ENCODE measurements at places on chromosomes 1 and 21.

- DNase-seq, result no peak
Measured at GRCh38 chr1:101194746-101195145, 42.1 kb upstream of the S1PR1 start.

DNA sequence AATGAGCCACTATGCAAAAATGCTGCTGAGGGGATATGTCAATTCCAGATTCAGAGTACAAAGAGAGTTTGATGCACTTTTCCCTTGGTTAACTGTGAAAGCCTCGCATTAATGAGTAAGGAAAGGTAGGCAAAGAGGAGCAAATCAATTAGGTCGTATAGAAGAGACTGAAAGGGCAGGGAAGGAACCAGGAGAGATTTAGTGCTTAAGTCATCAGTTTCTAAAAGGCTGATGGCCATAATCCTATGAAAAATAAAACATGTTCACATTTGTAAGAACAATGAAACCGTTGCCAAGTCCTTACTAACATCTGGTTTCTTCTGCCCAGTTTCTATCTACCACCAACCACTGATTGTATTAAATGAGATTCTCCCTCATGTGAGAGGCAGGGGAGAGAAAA lies 118.4 kb upstream of the PALMD start:
- no peak for DNase-seq

DNA sequence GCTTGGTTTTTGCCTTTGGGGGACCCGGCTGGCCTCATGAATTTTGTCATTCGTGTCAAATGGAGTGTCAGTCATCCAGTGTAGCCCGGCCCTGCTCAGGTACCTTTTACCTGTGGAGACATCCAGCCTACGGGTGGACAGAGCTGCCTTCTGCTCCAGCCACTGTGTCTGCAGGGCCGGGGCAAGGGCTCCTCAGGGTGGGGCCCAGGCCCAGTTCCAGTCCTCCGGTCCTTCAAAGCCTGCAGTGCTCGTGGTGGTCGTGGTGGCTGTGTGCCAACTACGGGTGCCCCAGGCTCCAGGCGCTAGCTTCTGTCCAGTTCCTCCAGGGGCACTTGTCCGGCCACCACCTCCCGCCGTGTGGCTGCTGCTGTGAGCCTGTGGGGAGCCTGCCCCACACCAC lies 54.8 kb downstream of the TRIM11 start:
- DNase-seq, result no peak

DNA sequence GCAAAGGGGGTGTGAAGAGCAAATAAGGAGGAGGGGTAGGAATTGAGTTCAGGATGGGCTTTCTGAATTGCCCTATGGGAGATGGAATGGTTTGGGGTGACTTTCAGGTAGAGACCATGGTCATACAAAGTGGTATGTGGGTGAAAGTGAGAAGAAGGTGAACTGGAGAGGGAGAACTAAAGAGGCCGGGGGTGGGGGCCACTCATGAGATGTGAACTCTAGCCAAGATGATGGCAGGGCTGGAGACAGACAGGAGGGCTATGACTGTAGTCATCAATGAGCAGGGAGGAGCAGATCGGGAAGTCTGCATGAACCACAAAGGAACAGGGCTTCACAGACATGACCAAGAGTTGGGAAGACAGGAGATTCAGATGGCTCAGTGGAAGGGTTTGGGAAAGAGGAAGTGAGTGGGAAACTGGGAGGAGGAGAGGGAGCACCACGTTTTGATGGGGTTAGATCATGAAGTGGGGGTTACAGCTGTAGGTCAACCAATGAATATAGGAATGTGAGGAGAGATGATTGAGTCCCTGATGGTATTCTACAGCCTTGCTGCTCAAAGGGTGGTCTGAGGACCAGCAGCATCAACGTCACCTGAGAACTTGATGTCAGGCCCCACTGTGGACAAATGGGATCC lies 20.7 kb upstream of the LRRC8D start:
- DNase-seq, result no peak

DNA sequence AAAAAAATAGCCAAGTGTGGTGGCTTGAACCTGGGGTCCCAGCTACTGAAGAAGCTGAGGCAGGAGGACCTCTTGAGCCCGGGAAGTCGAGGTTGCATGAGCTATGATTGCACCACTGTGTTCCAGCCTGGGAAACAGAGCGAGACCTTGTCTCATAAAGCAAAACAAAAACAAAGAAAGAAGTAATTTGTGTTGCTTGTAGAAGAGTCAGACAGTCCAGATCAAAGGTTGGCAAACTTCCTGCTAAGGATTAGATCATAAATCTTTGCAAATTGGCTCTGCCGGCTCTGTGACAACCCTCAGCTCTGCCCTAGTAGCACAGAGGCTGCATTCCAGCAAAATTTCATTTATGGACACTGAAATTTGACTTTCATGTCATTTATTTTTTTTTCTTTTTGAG lies 19.0 kb upstream of the MFN2 start:
- no peak for DNase-seq

DNA sequence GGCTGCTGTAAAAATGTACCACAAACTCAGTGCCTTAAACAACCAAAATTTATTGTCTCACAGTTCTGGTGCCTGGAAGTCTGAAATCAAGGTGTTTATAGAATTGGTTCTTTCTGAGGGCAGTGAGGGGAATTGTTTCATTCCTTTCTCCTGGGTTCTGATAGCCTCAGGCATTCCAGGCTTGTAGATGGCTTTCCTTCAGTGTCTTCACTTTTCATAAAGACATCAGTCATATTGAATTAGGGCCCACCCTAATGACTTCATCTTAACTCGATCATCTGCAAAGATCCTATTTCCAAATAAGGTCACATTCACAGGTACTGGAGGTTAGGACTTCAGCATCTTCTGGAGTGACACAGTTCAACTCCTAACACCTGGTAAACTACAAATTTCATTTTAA lies 15.0 kb downstream of the CDKN2C start:
- DNase-seq, result no peak

DNA sequence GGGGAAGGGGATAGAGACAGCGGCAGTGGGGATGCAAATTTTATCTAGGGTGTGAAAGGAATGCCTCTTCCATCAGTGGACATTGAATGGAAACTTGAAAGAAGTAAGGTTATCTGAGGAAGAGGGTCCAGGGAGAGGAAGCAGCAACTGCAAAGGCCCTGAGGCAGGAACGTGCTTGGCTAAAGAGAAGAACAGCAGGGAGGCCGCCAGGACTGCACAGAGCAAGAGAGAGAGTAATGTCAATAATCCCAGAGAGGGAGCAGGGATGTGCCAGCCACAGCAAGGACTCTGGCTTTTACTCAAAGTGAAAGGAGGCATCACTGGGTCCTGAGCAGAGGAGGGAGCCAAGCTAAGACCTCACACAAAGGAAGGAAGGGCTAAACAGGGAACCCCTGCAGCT lies 50.9 kb downstream of the KCND3 start:
- no peak for DNase-seq

GRCh38 chr1:21507511-21508270 lies 1.5 kb upstream of the ALPL start:
- DNase-seq, result no peak

DNA sequence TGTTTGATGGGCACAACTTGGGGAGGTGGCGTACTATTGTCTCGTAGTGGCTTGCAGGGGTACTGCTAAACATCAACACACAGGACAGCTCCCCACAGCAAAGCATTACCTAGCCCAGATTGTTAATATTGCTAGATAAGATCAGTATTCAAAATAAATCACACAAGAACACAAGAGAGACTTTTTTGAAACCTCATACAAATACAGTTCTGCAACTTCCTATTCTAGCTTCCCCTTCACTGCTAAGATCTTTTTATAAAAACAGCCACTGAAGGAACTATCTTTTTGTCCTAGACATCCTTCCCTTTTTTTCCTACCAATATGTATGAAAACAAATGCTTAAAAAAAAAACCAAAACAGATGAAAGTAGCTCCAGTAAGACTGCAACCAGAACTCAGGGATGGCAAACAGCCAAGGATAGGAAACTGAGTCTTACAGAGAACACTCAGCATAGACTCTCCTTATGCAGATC lies 137.8 kb upstream of the KRTAP19-8 start:
- DNase-seq, result no peak

GRCh38 chr1:48069662-48070395 lies 72.6 kb upstream of the TRABD2B start:
- no peak for DNase-seq

DNA sequence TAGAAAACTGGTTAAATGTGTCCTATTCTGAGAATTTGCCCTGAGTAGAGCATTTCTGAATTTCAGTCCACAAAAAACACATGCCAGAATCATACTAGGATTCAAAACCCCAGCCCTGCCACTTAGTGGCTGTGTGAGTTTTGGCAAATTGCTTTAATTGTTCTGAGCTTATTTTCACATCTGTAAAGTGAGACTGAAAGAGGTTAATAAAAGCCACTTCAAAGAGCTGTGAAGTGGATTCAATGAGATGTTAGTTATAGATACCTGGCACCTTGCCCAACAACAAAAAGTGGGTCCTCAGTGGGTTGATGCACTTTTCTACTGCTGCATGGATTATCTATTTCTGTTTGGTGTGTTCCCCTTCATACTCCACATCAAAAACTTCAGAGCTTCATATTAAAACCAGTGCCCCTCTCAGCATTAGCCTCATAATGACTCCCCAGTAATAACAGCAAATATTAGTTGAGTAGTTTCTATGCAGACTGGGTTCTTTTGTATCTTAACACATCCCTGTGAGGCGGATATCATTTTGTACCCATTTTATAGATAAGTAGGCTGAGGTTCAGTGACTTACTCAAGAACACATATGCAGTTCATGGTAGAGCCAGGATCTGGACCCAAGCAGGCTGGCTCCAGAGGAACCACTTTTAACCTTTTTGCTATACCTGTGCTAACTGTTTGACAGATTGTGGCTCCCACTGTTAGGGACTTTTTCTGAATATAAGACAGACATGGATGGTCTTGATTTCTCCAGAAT lies 14.2 kb upstream of the ADORA3 start:
- no peak for DNase-seq

DNA sequence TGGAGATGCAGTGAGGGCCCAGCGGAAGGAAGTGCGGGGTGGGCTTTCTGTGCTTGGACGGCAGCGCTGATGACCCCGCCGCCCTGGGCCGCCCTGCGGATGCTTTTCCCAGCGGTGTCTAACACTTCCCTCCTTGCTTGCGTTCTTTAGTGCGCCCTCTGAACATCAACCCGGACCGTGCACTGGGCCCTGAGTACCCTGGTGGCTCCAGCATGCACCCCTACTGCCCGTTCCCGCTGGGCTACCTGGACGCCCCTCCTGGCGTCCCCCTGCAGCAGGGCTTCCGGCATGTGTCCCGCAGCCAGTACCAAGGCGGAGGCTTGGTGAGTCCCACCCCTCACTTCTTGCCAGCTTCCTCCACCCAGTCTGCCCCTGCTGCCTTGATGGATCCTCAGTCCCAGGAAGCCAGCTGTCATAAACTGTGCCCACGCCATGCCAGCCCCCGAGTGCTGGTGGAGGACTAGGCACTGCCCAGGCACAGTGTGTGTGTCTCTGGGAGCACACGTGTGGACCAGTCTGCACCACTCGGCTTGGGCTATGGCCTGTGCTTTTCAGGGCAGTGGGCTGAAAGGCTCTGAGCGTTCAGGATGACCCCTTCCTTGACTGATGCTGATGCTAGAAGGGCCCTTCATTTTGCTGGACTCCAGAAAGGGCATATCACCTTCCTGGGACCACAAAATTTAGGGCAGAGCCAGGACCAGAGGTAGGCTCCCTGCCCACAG lies 2.3 kb downstream of the DMRTB1 start:
- no peak for DNase-seq

DNA sequence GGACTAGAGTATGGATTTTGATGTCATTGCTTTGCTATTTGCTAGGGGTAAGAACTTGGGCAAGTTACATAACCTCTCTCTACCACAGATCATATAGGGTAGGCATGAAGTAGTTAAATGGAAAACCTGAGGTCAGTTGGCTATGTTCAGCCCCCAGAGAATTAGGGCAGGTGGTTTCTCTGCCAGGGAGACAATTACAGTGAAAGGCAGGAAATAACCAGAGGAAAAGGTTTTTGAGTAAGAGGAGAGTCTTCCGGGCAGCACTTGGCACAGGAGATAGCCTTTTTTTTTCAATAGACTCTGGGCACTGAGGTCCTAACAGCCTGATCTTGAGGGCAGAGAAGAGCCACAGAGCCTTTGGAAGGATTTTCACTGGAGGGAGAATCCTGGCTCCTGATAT lies 16.7 kb upstream of the SERBP1 start:
- DNase-seq, result no peak

- no peak for DNase-seq
Measured at GRCh38 chr1:66556161-66556611, 22.2 kb downstream of the SGIP1 start.

DNA sequence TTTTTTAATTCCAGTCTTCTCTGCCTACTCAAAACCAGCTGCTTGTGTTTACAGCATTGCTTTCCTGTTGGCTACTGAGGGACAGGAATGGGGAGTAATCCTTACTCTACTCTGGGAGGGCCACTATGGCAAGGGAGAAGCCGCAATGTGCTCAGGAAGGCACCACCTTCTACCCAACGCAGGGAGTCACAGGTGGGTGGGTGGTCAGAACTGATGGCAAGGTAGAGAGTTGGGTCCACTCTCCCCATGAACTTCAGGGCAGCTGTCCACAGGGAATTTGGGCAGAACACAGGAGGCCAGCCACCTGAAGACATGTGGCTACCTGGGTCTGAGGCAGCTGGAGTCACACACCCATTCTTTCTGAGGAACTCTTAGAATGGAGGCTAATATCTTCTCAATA lies 40.5 kb upstream of the HMGB4 start:
- DNase-seq, result no peak

DNA sequence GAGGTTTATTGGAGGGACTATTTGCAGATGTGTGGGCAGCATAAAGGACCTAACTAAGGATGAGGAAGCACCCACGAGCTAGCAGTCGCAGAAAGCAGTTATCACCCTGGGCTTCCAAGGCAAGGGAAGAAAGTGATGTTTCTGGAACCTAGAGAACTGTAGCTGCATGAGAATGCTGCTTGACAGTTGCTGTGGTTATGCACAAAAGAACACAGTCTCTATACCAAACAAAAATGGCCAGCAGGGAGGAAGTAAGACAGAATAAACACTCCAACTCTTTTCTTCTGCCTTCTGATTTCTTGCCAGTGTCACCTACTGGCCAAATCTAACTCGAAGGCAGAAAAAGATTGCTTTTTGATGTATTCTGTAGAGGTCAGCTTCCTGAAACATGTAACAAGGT lies 190.2 kb downstream of the RASAL2 start:
- DNase-seq, result no peak

GRCh38 chr1:113938192-113938591 lies 9.1 kb downstream of the HIPK1 start:
- no peak for DNase-seq

GRCh38 chr1:88979749-88980116 lies 12.7 kb downstream of the KYAT3 start:
- no peak for DNase-seq
